ENCODE measurements at places on chromosomes 11 and 22. TPM values are rescaled to one million over a fixed set of nuclear protein-coding genes. Genes with fewer than 3 reads are reported as not detected.

MPPED2 gene
- polyA plus RNA-seq: 10.8 TPM

PARVB gene
- 51.1 TPM for polyA plus RNA-seq

LSP1 gene
- polyA plus RNA-seq: 8.4 TPM

KCNJ11 gene
- polyA plus RNA-seq: 3.6 TPM

B3GAT1 gene
- 0.82 TPM for polyA plus RNA-seq

CRYBB2 gene
- polyA plus RNA-seq: 0.67 TPM

MRE11 gene
- 3.5 TPM for polyA plus RNA-seq

GALNT18 gene
- 27.2 TPM for polyA plus RNA-seq

ZBTB16 gene
- 2.5 TPM for polyA plus RNA-seq

ZNF214 gene
- 3.2 TPM for polyA plus RNA-seq

- no peak overlapping the region for H3K27ac ChIP-seq
- no peaks in the 10 kb centered on the region for H3K27me3 ChIP-seq
- no peaks in the 10 kb centered on the region for H3K4me1 ChIP-seq
- DNase-seq: no peak
- no peak overlapping the region for H3K4me3 ChIP-seq
Observed at GRCh38 chr11:5282628-5283027, 12.9 kb upstream of the HBE1 start.

DNA sequence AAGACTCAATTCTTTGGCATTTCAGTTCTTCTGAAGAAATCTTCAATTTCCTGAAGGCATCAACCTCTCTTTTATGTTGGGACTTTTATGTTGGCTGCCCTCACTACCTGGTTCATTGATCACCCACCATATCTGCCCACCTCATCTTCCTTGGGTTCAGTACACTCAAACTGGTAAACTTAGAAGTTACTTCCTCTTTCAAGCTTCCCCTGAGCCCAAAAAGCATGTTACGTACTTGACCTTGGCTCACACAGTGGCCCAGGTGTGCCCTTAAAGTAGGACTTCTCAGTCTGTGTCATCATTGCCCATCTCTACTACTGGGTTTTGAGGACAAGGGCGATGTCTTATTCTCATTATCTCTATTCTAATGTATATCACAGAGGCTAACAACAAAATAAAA lies 86.1 kb downstream of the GRIA4 start:
- no peaks in the 10 kb centered on the region for H3K4me1 ChIP-seq
- H3K4me3 ChIP-seq: no peak overlapping the region
- H3K27me3 ChIP-seq: no peaks in the 10 kb centered on the region
- H3K36me3 ChIP-seq: no peaks in the 10 kb centered on the region
- no peak for DNase-seq

DNA sequence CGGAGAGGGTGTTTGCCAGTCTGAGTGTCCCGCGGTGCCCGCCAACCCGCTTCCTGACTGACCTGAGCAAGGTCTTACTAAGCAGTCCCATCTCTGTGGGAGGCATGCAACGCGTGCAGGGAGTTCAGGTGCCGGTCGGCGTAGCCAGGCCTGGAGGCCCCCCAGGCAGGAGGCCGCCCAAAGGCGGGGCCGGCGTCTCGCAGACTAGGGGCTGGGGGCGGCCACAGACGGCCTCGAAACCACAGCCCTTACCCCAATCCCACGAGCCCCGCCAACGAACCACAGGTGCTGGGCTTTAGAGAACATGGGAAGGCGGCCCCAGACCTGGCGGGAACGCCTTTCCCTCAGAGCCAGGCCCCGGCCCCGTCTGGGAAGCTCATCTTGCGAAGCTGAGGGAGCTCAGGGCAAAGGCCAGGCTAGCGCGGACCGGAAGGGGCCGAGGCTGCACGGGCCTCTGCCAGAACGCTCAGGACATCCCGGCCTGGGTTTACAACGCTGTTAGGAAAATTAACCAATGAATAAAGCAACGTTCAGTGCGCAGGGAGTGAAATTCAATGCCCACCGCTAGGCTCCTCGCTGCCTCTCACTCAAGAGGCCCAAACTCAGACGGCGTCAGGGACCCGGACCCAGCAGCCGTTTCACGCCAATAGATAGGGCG lies 2.1 kb upstream of the MTFP1 start:
- no peaks in the 10 kb centered on the region for H3K27me3 ChIP-seq
- DNase-seq: no peak
- no peaks in the 10 kb centered on the region for H3K36me3 ChIP-seq
- peak overlapping the region; percentile 98 for H3K27ac ChIP-seq
- peak overlapping the region; percentile 92 for H3K4me3 ChIP-seq

DNA sequence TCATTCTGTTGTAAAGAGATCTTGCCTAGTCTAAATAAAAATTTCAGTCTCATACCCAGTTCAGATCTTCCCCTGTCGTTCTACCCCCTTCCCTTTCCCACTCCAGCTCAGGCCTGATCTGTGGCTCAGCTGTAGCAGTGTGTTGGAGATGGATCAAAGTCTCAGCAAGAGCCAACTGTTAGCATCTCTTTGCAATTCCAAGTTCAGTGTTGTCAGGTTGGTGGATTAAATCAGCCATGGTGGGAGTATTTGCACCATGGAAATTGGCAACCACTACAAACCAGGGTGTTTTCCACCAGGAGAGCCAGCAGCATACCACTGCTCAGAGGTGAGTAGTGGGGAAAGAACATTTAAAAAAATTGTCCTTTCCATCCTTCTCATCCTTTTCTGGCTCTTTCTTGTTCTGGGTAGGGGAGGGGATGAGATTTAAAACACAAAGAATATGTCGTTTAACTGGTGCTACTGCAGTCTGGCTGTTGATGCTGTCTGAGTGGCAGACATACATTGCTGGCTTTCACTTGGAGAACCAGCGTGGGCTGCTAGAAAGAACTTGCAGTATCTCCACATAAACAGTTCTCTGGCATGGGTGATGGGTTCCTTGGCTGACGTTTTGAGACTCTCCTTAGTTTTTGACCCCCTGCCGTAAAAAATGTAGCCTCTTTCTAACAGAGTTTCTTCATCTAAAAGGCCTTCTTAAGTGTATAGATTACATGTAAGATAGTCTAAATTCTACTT lies 514.1 kb downstream of the RAB38 start:
- H3K27ac ChIP-seq: no peak overlapping the region
- no peaks in the 10 kb centered on the region for H3K27me3 ChIP-seq
- no peaks in the 10 kb centered on the region for H3K4me1 ChIP-seq
- H3K4me3 ChIP-seq: no peak overlapping the region
- DNase-seq: no peak
- no peaks in the 10 kb centered on the region for H3K36me3 ChIP-seq

- H3K36me3 ChIP-seq: no peaks in the 10 kb centered on the region
- no peak overlapping the region for H3K27ac ChIP-seq
- no peak for DNase-seq
- H3K27me3 ChIP-seq: no peaks in the 10 kb centered on the region
- H3K4me1 ChIP-seq: peaks cover under 1% of the 10 kb centered on the region
Observed at GRCh38 chr11:3052567-3052966, 4.7 kb downstream of the CARS1 start.

GRCh38 chr11:116948391-116948790 lies 111.0 kb upstream of the APOA1 start:
- no peaks in the 10 kb centered on the region for H3K27me3 ChIP-seq
- H3K4me1 ChIP-seq: no peaks in the 10 kb centered on the region
- no peak for DNase-seq
- H3K27ac ChIP-seq: no peak overlapping the region
- H3K36me3 ChIP-seq: peaks cover 10% of the 10 kb centered on the region
- no peak overlapping the region for H3K4me3 ChIP-seq

DNA sequence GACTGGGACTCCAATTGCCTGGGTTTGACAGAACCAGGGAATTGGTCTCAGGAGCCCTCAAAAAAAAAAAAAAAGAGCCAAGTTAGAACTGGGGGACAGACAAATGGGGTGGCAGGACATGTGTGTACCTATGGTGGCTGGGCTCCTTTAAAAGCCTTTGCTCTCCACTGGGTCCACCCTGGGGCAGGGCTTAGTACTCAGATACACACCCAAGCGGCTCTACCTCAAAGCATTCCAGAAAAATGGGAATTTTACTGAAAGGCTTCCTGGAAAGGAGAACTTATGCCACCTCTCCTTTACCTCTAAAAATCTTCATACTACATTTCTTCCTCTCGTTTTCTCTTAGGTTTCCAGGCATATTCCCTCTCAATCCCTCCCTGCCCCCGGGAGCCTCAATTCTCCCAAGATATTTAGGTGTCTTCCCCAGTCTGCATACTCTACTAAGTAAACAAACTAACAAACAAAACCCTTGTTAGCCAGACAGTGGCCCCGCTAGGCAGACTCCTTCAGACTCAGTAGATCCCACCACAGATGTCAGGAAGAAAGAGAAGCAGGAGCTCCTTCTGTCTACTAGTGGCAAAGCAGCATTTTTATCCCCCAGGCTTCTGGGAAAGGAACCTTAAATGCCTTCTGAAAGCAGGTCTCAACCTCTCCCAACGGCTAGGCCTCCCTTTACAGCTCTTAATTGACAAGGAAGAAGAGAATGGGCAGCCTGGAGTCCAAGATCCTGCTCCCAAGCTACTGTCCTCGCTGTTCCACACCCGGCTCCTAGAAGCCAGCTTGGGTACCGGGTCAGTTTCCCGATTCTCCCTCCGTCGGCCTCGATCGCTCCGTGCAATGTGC lies 653 bp downstream of the PCSK7 start:
- no peak overlapping the region for H3K27ac ChIP-seq
- H3K27me3 ChIP-seq: no peaks in the 10 kb centered on the region
- H3K4me3 ChIP-seq: peak overlapping the region; percentile 97
- H3K36me3 ChIP-seq: peaks cover 16% of the 10 kb centered on the region
- H3K4me1 ChIP-seq: no peaks in the 10 kb centered on the region
- no peak for DNase-seq

GRCh38 chr11:103633068-103633788 lies 403.2 kb upstream of the DDI1 start:
- H3K27me3 ChIP-seq: no peaks in the 10 kb centered on the region
- no peaks in the 10 kb centered on the region for H3K4me1 ChIP-seq
- no peak overlapping the region for H3K4me3 ChIP-seq
- H3K27ac ChIP-seq: no peak overlapping the region
- no peaks in the 10 kb centered on the region for H3K36me3 ChIP-seq

DNA sequence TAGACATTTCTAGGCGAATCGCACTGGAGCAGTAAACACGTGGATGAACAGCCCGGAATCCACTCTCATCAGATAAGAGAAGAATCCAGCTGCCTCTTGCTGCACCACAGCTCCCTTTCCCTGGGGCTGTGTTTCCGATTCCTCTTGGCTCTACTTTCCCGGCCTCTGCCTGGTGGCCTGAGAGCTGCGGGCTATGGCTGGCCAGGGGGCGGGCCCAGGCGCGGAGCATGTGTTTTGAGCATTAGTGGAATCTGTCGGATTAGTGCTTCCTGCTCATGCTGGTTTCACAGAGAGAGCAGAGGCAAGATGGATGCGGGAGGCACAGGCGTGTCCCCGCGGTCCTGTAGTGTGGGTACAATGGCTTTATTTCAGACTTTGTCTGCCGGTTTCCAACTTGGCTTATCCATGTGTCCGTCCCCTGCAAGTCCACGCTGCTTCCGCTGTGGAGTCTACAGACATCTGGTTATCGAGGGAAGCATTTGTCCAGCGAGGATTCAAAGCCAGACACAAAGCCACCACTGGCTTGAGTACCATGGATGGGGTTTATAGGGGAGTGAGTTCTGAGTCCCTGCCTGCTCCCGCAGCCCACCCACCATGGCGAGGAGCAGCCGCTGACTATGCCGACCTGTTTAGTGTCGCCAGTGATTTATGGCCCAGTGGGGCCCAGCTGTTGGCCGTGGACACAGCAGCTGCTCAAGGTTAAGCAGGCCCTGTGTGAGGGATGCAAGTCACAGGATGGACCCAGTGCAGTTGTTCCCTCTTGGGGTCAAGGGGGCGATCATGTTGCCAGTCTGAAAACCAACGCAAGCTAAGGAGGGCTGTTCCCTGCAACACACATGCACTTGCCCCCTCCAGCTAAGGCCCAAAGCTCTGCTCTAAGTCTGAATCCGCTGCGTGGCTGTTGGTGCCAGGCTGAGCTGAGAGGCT lies 43.3 kb upstream of the EP300 start:
- no peak overlapping the region for H3K27ac ChIP-seq
- no peaks in the 10 kb centered on the region for H3K27me3 ChIP-seq
- H3K4me3 ChIP-seq: peak overlapping the region; percentile 36
- H3K36me3 ChIP-seq: no peaks in the 10 kb centered on the region
- H3K4me1 ChIP-seq: peaks cover 5% of the 10 kb centered on the region

DNA sequence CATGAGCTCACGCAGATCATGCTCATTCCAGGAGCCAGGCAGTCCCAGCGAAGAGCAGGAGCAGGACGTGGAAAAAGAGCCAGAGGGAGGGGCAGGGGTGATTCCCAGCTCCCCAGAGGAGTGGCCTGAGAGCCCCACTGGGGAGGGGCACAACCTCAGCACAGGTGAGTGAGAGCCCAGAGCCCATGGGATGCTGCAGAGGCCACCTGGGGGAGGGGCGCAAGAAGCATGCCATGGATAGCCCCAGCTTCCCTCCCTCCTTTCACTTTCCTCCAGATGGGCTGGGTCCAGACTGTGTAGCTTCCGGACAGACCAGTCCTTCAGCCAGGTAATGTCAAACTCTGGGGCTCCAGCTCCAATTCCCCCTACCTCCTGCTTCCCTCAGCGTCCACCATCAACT lies 6.2 kb downstream of the SMTNL1 start:
- no peaks in the 10 kb centered on the region for H3K27me3 ChIP-seq
- H3K4me1 ChIP-seq: no peaks in the 10 kb centered on the region
- no peaks in the 10 kb centered on the region for H3K36me3 ChIP-seq
- no peak for DNase-seq
- H3K27ac ChIP-seq: no peak overlapping the region
- no peak overlapping the region for H3K4me3 ChIP-seq

DNA sequence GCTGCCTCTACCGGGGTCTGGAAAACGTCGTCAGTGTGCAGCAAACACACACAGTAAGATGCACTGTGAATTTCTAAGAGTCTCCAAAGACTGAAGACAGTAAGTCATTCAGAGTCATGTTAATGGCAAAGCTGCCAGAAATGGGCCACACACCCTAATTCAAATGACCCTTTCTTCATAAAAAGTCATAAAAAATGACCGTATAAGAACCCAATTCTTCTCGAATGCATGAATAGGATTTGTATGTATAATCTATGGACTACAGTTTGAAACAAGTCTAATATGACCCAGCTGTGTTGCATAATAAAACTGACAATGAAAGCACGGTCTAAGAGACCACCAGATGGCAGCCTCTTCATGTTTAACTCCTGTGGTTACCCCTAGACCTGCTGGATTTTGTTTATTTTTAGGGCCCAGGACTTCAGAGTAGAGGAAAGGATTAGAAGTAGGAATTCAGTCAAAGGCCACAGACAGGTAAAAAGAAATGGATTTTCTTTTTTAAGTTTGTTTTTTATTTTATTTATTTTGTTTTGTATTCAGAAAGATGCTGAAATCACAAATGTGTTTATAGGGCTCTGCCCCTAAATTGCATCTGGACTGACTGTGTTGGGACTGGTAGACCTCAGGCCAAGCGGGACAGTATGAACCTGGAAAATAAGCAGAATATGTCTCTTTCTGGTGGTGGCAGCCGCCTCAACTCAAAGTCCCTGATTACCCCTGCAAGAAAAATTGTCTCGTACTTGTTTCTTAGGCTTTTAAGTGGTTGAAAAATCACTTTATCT lies 32.1 kb upstream of the SLC5A12 start:
- H3K4me3 ChIP-seq: no peak overlapping the region
- no peaks in the 10 kb centered on the region for H3K27me3 ChIP-seq
- no peak overlapping the region for H3K27ac ChIP-seq
- no peaks in the 10 kb centered on the region for H3K4me1 ChIP-seq
- DNase-seq: peak; percentile 56
- no peaks in the 10 kb centered on the region for H3K36me3 ChIP-seq
